ENCODE measurements at places on chromosomes 11 and 22.

GRCh38 chr22:19815093-19815822, 39.4 kb downstream of the GNB1L start:
- no peak for DNase-seq

GRCh38 chr22:37457093-37457893, 28.9 kb downstream of the MFNG start:
- DNase-seq, result peak; percentile 73

GRCh38 chr22:44693756-44694155, 8.2 kb upstream of the PRR5 start:
- DNase-seq, result no peak

DNA sequence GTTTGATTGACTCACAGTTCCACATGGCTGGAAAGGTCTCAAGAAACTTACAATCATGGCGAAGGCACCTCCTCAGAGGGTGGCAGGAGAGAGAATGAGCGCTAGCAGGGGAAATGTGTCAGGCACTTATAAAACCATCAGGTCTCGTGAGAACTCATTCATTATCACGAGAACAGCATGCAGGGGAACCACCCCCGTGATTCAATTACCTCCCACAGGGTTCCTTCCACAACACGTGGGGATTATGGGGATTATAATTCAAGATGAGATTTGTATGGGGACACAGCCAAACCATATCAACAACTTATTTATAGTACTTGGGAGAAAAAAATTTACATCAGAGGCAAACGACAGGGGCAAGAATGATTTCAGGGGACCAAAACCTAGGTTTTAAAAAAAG, 3.0 kb downstream of the ME3 start:
- no peak for DNase-seq

DNA sequence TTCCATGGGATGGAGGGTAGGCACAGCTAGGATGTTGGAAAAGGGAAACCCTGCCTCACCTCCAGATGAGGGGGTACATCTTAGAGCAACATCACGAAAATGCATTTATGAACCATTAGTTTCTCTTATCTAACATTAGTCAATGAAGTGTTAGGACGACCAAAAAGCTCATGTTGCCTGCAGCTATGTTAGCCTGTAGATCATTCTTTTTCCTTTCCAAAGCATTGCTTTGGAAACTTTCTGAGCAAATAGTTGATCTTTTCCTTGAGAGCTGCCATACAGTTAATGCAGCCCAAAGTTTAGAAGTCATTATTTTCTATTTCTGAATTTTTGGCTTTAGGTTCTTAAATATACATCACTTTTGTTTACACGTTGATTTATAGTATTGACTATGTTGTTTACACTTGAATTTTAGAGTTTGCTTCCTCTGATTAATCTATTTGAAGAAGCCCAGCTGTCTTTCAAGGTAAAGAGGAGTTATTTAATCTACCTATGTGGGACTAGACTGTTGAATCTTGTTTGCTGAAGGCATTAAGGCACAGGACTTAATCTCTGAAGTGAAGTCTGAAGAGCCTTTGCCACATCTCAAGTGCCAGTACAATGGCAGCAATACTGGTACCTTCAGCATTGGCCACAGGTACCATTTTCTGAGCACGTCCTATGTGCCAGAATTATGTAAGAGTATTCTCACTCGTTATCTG, 11.0 kb downstream of the POU2AF3 start:
- no peak for DNase-seq

- DNase-seq, result no peak
Observed at GRCh38 chr11:119373921-119374631, 7.4 kb downstream of the USP2 start.

DNA sequence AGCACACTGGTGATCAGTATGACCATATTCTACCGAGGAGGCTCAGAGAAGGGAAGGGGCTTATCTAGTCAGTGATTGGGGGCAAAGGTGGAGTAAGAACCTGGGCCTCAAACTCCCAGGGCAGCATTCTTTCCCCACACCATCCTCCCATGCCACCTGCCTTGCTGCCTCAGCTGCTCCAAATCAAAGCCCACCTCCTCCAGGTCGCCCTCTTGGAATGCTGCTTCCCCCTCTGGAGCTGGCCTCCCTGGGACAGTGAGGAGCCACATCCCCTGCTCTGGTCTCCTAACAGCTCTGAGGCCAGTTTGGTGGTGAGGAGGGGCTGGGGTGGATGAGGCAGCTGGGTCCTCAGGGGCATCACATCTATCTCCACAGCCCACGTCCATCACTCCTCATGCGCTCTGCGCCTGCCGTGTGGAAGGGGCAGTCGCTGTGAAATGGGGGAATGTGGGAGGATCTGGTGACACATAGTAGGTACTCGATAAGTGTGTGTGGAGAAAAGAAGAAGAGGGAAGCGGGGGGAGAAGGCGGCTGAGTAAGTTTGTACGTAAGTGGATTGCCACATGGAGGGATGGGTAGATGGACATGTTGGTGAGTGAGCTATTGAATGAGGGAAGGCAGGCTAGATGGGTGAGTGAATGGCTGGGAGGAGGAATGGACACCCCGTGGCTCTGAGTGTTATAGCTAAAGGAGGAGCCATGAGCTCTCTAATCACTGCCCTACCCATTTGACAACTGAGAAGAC, 16.1 kb upstream of the ARHGEF17 start:
- DNase-seq, result no peak

- no peak for DNase-seq
Observed at GRCh38 chr22:37981282-37982011, 2.9 kb downstream of the SOX10 start.

DNA sequence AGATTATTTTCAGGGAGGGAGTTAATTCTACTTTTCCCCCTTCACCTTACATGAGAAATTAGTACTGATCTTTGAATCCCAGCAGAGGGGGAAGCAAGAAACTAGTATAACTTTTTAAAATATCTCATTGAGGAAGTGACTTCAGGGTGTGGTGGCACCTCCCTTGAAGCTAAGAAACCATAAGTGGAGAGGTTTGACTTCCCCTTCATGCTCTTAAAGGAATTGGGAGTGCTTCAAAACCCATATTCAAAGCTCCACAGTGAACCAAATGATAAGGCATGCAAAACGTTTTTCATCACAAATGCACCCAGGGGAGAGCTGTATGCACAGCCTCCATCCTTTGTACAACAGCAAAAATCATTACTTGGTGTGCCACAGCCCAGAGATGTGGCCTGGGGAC, 540 bp downstream of the MS4A14 start:
- no peak for DNase-seq

- DNase-seq, result no peak
Observed at GRCh38 chr11:19320827-19321226, 80.1 kb upstream of the E2F8 start.

DNA sequence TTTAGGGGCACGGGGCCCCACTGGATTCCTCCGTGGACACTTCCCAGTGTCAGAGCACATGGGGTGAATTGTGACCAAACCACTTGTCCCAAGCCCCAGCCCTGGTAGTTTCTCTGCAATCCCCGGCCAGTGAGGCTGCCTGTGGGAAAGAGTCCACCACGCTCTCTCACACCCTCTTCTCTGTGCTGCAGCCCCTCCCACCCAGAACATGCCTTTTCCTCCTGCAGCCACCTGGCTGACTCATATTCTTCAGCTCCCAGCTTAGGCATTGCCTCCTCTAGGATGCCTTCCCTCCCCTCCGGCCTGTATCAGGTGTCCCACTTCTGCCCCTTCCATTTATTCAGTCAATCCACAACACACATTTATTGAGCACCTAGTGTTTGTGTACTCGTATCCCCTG, 5.4 kb upstream of the RPS6KB2 start:
- no peak for DNase-seq

- DNase-seq, result no peak
Observed at GRCh38 chr11:23123753-23124152, 263.5 kb upstream of the CCDC179 start.

- DNase-seq, result no peak
Observed at GRCh38 chr11:57414612-57415212, 12.2 kb downstream of the SLC43A3 start.

- DNase-seq, result no peak
Observed at GRCh38 chr11:45658292-45658991, 7.0 kb downstream of the CHST1 start.

DNA sequence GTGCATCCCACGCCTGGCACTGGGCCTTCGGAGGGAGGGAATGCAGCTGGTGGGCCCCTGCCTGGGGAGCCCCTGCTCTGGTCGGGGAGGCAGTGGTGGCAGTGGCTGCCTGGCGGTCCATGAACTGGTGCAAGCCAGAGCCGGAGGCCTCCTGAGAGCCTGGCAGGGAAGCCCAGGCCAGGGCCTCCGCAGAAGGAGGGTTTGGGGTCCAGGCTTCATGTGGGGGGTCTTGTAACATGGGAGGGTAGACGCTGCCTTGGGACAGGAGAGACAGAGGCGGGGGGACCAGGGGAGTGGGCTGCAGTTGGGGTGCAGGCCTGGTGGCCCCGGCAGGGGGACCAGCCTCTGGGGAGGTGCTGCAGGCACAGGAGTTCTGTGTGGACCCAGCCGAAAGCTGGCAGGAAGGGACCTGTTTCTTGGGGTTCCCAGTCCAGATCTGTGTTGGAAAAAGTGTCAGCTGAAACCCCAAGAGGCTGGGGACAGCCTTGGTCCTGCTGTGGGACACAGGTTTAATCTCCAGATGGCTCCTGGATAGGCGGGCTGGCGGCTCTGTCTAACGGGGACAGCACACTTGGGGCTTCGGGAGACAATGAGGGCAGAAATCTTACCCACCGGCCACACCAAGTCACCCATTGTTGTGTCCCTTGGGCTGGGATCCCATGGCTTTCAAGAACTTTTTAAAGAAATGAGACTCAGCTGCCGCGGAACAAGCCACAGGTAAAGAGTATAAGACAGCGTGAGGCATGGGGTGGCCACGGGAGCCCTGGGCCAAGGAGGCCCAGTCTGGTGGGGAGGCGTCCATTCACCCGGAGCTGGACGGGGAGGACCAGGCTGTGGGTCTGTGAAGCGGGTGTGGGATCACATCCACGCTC, 73.5 kb downstream of the KCNQ1 start:
- DNase-seq, result no peak

DNA sequence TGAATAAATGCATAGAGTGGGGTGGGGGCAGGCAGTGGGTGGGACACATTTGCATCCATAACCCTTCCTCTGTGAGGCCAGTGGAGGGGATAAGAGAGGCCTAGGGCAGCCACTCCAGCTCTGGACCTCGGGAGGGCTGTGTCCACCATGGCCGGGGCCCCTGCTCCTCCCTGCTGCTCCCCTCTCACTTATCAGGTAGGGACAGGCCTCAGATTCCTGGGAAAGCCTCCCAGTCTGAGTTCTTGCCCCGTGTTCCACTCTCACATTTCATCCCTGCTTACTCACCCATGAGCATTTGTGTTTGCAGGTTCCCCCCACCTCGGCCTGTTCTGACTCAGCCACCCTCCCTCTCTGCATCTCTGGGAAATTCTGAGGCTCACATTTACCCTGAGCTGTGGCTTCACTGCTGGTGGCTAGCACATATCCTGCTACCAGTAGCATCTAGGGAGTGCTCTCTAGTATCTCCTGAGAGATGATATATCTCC, 128.7 kb upstream of the TOP3B start:
- DNase-seq, result no peak

DNA sequence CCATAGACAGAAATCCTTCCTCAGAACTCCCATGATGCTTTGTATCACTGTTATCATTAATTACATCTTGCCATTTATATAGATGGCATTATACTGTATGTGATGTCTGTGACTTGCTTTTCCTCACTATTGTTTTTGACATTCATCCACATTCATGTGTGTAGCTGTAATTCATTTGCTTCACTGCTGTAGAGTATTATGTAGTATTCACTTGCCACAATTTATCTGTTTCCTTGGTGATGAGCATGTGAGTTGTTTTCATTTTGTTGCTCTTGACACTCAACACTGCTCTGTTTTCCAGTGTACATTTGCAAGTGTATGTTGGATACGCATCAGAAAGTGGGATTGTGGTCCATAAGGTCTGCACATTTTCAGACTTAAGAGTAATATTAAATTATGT, 328.6 kb upstream of the C11orf87 start:
- no peak for DNase-seq

DNA sequence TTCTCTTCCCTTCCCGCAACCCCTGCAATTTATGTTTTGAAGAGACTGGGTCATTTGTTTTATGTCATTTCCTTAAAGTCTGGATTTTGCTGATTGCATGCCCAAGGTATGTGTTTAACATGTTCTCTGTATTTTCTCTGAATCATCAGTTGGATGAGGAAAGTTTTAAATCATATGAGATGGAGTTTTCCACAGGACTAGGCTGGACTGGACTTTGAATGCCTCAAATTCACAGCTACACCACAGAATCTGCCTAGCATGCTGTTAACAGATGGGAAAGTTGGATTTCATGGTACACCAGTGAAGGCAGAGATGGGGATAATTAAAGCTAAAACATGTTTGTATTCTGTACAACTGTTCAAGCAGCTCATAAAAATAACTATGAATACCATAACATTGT, 62.6 kb downstream of the CWC15 start:
- no peak for DNase-seq

- no peak for DNase-seq
Observed at GRCh38 chr22:49824185-49824925, 3.3 kb downstream of the BRD1 start.

DNA sequence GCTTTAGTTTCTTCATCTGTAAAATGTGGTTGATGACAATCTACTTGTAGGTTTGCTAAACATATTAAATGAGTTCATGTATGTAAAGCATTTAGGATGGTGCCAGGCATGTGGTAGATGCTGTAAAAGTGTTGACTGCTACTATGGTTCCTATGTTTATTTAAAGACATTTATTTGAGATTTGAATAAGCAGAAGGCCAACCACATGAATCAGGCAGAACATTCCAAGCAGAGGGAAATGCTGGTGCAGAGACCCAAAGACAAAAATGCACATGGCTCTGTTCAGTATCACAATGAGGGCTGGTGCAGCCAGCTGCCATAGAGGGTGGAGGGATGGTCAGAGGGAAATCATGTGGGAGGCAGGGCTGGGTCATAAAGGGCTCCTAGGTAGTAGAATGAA, 156.2 kb upstream of the PDGFD start:
- no peak for DNase-seq

DNA sequence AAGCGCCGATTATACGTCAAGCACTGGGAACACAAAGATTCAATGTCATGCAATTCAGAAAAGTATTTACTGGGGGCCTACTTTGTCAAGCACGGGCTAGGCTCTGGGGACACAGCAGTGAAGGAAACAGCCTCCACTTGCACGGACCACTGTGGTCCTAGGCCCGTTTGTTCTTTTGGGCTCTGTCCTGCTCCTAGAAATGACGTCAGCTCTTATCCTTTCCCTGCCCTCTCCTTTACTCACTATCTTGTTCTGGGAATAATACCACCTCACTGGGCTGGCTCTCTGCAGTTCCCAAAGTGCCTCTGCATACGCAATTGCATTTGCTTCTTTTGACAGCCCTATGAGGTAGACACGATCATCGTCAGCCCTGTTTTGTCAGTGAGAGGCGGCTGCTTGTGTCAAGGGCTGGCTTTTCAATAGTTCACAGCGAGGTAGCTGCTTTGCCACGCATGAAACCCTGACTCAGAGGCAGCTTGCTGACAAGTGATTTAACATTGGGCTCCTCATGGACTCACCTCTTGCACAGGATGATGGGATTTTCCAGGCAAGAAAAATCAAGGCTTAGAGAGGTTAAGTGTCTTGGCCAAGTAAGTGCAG, 22.9 kb upstream of the IGSF22 start:
- DNase-seq, result no peak

GRCh38 chr11:11788063-11788710, 53.6 kb upstream of the USP47 start:
- no peak for DNase-seq

Measured in stimulated activated CD8-positive, alpha-beta memory T cell treated with anti-CD3 and anti-CD28 coated beads, Interleukin-15, amount 100 ng/mL, for 24 hours (primary cell).